Activated T-helper 1 cell treated with anti-CD3 and anti-CD28 coated beads, Interleukin-2, amount 50 U/mL, for 16 hours (primary cell): ENCODE measurements at places on chromosomes 5 and 9.

- no peak for DNase-seq
Observed at GRCh38 chr9:69299315-69299714, 25.7 kb upstream of the ENTREP1 start.

DNA sequence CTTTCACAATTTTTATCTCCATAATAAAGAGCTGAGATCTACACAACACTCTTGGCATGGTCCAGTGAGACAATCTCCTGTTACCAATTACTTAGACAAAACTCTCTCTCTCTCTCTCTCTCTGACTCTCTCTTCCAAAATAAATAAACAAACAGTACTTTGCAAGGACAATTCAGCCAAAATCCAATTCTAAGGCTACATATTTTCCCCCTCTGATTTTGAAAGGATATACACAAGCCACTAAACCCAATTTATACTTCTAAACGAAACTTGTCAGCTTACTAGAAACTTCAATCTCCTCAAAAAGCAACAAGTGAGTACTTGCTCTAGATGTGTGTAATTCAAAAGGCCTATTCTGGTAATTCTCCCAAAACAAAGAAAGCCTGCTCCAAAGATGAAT lies 26.3 kb upstream of the TNPO1 start:
- DNase-seq, result no peak

DNA sequence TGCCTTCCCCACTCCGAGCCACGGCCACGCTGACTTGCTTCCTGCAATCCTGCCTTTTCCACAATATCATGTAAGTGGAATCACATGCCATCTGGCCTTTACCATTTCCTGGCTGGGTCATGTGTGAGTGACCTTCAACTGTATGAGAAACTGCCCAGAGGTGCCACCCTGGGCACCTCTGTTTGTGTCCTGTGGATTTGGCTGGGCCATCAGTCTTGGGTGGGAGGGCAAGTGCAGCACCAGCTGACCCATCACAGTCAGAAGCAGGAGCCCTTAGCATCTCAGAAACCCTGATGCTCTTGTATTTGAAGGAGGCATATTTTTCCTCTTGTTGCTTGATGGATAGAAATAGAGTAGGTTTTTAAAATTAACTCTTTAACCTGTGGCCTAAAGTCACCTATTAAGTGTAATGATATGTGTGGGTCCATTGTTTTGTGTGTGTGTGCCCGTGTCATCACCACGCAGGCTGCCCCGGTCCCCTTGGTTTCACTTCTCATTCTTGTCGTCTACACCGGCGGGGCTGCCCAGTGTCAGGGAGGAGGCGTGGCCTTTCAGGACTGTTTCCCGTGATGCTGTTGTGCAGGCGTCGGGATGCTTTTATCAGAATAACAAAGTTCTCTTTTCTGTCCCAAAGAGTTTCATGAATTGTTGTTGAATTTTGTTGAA lies 52.1 kb upstream of the CACNA1B start:
- DNase-seq, result no peak

- DNase-seq, result no peak
Observed at GRCh38 chr9:93049491-93049890, 9.0 kb upstream of the SUSD3 start.

DNA sequence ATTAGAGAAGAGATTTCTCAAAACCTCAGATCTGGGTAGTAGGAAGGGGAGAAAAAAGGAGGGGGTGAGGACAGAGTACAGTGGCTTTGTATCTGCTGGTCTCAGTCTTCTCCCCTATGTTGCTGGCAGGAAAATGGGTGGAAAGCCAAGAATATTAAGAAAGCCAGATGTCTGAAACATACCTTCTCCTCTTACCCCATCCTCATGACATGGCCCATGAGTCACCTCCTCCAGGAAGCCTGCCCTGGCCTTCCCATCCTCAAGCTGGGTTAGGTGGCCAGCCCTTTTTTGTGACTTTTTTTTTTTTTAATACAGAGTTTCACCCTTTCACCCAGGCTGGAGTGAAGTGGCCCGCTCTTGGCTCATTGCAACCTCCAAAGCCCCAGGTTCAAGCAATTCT lies 61.8 kb downstream of the ABCA1 start:
- DNase-seq, result no peak

DNA sequence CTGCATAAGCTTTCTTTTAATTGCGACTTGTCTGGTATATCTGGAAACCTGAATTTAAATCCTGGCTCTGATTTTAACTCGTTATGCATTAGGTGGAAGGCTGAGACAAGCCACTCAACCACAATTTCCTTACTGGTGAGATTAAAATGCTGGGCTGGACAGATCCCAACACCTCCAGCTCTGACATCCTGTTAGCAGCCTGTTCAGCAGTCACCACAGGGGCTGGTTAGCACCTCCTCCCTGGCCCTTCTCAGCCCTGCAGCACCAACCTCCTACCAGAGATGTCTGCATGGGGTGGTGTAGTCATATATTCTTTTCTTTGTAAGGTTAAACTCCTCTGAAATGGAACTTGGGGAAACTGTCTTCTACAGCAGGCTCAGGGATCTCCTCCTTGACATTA lies 156.5 kb upstream of the NFIL3 start:
- no peak for DNase-seq

- no peak for DNase-seq
Observed at GRCh38 chr9:86563350-86563749, 209.1 kb upstream of the TUT7 start.

DNA sequence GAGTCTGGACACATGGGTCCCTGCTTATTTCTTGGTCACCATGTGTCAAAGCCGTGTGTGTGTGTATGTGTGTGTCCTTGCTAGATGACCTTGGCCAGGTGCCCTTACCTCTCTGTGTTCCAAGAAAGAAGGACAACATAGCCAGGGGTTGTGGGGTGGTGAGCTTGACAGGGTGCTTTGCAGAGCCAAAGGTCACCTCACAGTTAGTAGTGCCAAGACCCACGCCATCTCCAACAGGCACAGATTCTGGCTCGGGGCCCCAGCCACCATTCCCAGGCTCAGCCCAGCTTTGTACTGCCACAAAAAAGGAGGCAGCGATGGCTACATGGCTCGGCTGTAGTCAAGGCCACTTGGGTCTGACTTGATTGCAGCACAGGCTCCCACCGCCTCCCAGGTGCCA lies 39.5 kb downstream of the CXXC5 start:
- no peak for DNase-seq

DNA sequence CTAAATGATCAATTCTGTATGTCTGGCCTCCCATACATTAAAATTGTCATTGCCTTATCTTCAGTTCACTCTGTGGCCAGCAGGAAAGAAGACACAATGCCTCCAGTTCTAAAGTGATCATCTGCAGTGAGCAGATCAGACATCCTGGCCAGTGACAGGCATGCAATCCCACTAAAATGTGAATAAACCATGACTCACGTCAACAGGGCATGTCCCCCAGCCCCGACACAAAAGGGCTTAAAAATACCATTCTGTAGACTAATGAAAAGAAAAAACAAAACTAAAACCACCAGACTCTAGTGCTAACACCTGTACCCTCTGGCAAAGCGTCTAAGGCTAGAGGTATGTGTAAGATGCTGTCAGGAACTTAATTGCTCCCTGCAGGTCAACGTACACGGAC lies 38.5 kb downstream of the DDX31 start:
- no peak for DNase-seq

- no peak for DNase-seq
Observed at GRCh38 chr5:65986050-65986451, 59.7 kb downstream of the ERBIN start.
